ENCODE measurements at places on chromosomes 1 and 21. TPM values are rescaled to one million over a fixed set of nuclear protein-coding genes. Genes with fewer than 3 reads are reported as not detected.

GRCh38 chr1:39654291-39654690, 14.8 kb upstream of the HEYL start:
- no peak for DNase-seq

DNA sequence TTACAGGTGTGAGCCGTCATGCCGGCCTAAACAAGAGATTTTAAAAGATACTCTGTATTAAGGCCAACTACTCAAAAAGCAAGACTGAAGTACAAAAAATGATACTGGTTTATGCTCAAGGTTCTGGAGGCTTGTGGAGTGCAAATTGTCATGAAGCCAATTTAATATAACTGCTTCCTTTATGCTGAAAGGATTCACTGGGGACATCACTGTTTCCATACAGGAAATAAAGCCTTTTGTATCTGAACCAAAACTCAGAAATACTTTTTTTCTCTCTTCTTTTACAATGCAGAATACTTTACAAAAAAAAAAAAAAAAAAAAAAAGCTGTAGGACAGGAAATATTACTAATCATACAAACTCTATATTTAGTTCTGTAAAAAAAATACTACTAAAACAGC, 55.5 kb upstream of the CNN3 start:
- DNase-seq, result no peak

DNA sequence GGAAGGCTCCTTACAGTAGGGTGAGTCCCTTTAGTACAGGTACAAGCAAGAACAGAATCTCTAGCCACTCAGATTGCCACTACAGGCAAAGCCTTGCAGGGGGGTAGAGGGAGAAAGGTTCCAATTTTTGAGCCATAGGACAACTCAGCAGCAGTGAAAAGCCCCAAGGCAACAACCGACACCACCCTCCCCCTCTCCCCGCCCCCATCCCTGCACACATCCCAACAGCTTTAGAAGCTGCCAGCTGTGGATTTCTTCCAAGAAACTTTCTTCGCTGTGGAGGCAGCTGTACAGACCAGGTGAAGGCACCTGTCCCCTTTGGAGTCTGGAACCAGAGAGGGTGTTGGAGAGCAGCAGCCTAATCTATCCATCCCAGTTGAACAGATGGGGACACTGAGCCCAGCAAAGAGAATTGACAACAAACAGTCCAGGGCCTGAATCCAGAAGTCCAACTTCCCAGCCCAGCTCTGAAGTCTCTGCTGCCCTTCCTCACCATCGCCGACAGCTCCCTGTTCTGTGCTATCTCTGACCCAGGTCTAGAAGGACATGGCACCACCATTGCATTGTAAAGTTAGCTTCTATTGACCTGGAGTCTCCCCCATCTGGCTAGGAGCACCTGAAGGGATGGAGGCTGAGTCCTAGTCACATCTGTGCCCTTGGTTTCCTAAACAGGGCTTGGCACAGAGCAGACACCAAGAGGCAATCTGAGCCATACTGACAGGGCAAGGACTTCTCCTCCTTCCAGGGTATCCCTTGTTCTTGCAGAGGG, 2.2 kb downstream of the TENT5B start:
- DNase-seq, result no peak

- DNase-seq, result no peak
These were observed 13.2 kb downstream of the AGRN start for GRCh38 chr1:1033009-1033587.

GRCh38 chr1:225454733-225455132, 26.9 kb upstream of the LBR start:
- DNase-seq, result no peak

Gene AGTRAP
- 19.1 TPM for polyA plus RNA-seq

Gene C1orf53
- 3.4 TPM for polyA plus RNA-seq

All from left renal pelvis (tissue), 4 donors.